ENCODE measurements at places on chromosomes 7 and 10.

GRCh38 chr10:34687434-34688210 lies 127.5 kb downstream of the PARD3 start:
- no peak for DNase-seq

DNA sequence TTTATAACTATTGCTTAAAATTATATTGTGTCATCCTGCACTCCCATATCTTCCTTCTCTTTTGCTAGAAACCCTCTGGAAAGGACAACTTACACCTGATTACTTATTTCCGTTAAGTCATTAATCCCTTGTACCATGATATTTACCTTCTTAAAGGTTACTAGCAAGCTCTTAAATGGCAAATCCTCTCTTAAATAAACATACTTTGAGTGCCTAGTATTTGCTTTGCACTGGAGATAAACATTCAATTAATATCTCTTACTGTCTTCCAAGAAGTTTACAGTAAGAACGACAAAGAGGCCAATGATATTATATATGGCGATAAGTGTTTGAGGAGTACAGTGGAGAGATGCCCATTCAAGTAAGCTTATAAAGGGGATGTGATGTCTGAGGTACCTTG lies 278.3 kb downstream of the HGF start:
- DNase-seq: peak; percentile 36

DNA sequence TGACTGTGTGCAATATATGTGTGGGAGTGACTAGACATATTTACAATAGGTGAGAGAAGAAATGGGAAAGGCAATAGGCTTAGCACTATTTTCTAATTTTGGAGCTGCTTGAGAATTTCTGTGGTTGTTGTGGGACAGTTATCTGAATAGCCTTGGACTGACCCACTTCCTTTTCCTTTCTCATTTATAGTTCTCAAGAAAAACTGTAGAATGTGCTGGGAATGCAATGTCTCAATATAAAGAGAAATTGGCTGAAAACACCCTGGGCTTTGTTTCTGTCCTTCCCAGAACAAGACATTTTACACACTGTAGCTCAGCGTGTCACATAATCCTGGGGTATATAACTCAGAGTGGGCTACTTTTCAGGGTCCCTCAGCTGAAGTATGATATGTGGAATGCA lies 153.0 kb upstream of the RHOBTB1 start:
- no peak for DNase-seq

DNA sequence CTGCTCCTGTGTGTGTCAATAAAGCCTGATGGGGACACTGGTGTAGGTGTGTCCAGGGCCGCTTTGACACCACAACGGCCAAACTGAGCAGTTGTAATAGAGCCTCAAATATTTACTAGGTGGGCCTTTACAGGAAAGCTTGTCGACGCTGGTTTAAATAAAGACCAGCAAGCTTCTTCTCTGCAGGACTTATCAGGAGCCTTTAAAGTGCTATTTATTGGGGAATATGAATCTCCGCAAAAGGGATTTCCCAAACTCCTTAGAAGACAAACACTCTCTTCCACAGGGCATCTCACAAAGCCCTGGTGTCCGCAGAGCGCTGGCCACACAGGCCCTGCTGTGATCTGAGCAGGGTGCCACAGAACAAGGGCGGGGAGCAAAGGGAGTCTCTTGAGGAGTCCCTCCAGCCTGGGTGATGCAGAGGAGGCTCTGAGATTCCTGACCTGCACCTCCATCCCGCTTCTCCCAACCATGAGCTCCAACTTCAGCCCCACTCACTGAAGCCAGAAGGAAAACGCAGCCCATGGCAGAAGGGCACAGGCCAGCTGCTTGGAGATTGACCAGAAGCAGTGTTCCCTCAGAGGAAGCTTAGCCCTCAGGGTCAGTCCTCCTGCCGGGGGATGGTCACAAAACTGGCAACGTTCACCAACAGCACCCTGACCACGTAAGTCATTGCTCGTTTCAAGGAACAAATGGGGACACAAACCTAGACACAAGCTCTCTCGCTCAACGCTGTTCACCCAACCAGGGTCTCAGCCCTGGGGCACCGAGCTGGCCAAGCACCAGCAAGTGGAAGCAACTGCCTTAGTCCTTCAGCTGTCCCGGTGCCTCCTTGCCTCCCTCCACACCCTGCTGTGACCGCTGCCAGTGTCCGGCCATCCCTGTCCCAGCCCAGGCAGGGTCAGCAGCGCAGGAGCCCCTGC lies 129.5 kb downstream of the OAT start:
- no peak for DNase-seq

GRCh38 chr7:88964418-88964817 lies 168.9 kb upstream of the TEX47 start:
- DNase-seq: no peak
